LNCaP clone FGC (cell line): ENCODE measurements at places on chromosomes 1 and 21.

DNA sequence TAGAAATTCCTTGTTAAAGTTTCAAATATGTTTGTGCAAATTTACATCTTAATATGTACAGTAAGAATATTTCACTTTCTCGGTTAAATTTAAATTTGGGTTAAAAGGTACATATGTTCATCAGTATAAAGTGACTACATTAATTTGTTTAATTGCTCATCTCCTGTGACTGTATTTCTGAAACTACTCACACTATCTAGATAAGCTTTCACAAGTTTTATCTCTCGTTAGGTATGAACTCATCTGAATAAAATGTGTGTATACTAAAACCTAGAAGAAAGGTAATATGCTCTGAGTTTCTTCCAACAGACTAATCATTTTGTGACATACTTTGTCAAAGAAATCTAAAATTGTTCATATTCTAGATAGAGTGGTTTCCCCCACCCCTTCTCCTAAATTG lies 150.7 kb downstream of the PATJ start:
- no peak for DNase-seq

DNA sequence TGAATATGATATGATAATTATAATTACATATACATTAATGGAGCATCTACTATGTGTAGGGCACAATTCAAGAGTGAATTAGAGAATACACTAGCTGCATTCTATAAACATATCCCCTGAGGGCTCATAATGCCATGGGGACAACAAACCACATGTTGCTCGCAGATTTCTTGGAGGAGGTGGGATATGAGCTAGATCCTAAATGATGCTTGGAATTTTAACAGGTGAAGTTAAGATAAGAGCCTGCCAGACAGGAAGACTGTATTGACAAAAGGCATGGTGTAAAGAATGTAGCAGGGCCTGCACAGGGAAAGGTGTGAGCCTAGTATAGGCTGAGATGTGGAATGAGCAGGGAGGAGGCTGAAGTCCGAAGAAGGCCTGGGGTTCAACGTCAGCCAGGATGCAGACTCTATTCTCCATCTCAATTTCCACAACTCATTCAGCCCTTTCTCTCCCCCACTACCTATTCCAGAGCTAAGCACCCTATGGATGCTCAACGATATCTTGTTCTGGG lies 120.2 kb downstream of the ELAVL4 start:
- no peak for DNase-seq

DNA sequence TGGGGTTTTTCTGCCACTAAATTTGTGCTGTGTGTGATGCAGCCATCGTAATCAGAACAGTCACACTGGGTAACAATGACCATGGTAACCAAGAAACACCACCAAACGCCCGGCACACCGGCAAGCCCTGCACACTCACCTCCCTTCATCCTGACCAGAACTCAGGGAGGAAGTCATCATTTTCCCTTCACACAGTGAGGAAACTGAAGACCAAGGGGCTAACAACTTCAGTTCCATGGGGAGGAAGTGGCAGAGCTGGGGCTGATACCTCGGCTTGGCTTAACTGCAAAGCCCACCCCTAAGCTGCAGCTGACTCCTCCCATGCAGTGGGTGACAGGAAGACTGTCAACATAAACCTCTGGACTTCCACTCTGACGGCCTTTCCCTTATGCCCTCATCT lies 69.3 kb upstream of the BCAR3 start:
- DNase-seq: no peak

DNA sequence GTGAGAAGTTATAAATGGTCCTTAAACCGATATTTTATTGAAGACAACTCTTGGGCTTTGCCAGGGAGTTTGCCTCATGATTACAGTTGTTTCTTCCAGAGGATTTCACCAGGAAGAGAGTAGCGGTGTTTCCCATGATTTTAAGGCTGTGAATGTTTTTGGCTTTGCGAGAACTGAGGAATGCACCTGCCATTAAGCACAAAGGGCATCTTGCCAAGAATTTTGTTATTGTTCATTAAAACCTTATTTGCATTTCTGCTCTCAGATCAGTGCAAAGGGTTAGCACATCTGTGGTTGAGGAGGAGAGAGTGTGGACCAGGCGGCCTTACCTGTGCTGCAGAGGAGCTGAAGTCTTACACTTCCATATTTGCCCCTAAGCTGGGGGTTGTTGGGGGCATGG lies 13.8 kb downstream of the CNIH3 start:
- DNase-seq: no peak

GRCh38 chr1:164703463-164703862 lies 144.5 kb downstream of the PBX1 start:
- no peak for DNase-seq

DNA sequence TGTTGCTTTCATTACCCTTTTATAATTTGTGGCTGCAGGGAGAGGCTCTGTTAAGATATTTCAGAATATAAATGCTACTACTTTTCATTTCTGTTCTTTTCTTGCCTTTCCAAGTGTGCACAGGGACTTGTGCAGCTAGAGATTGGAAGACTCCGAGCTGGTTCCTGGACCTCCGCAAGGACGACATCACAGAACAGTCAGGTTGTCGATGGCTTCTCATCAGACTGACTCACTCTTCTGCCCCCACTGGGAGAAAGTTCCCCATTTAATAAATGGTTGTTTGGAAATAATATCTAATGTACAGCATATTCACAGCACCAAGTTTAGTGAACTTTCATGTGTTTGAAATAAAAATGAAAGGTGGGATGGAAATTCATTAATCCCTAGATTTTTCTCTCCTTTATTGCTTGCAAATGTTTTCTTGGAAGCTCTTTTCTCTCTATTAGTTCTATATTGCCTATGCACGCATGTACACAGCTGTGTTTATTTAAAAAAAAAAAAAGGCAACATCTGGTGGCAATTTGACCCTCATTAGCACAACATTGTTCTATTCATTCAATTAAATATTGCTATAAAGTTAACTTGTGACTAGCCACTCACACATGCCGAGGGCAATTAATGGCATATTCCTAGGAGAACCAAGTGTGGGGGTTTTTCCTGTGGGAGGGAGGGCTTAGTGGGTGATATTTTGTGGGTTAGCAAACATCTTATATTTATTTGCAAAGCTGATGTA lies 77.5 kb upstream of the L1TD1 start:
- no peak for DNase-seq

DNA sequence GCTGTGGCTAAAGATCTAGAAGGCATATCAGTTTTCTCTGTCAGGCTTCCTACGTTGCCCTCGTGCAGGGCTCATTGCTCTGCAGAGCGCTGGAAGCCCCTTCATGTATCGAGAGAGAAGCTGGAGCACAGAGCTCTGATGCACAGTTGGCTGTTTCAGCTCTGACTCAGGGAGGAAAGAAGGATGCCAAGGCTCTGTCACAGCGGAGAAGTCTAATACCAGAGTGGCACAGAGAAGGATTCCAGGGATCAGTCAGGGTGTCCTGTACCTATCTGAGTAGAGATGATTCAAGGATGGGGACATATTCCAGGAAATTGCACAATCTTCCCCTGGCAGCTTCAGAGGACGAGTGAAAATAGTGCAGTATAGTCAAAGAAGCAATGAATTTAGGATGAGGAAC lies 179.2 kb upstream of the FMN2 start:
- no peak for DNase-seq

DNA sequence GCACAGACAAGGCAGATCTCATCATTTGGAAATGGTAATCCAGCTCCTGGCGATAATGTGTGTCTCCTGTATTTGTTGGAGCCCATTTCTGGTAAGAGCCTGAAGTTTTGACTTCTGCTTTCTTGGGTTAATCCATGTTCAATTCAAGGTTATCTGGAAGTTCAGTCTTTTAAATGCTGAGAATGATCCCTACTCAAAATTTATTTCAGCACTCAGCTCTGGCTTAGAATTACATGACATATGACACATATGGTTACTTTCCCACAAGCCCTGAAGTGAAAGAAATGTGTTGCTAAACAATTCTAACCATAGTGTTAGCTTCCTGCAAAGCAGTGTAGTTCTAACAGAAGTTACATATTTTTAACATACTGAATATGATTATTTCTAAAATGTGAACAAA lies 2.7 kb downstream of the PTGFR start:
- no peak for DNase-seq

DNA sequence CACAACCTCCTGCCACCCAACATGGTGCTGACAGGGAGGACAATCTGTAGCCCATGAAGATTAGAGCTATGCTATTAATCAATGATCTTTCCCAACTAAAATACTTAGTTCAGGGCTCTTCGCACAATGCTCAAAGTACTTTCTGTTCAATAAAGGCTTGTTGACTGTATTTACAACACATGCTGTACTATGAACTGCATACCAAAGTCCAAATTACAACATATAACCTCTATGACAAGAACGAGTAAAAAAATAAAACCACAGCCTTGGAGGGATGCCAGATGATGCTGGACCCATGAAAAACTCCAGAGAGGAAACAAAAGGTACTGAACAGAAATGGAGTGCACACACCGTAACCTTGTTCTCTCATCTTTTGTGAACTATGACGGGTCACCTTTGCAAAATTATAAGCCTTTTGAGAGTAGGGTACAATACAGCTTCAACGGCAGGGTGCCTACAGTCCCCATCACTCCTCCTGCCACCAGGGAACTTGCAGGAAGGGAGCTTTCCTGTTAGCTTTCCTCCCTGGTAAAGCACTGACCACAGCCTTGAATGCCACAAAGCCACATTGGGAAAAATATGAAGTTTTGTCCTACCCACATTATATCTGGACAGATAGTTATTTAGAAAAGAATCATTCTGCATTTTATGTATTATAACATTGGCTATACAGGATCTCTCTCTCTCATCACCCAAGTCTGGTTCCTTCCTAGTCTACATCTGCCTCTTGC lies 175.6 kb downstream of the NRIP1 start:
- no peak for DNase-seq

DNA sequence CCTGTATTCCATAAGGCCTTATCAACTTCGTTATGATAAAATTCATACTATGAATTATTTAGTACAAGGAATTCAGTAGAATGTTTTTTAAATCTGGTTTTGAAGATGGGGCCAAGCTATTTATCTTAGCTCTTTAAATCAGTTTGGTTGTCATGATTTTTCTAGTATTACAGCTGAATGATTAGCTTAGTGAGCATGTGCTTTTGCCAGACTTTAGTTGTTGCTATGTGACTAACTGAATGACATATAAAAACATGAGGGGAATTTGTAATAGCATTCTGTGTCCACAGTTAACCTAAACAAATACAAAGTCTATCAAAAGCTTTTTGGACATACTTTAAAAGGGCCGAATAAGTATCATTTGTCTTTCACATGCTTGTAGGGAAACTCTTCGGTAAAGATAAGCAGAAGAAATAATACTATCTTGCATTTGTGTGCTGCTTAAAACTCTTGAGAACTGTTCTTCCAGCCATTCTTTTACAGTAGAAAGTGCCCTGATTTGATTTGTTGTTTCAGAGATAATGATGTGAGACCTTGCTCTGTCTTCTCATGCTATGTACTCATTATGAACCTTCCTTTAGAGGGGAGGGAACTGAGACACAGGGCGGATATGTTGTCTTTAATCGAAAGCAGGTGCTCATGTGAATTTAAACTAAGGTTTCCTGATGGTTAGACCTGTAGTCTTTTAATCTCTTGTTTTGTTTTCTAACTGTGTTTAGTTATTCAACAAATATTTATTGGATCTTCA lies 18.8 kb downstream of the NEK7 start:
- DNase-seq: no peak

DNA sequence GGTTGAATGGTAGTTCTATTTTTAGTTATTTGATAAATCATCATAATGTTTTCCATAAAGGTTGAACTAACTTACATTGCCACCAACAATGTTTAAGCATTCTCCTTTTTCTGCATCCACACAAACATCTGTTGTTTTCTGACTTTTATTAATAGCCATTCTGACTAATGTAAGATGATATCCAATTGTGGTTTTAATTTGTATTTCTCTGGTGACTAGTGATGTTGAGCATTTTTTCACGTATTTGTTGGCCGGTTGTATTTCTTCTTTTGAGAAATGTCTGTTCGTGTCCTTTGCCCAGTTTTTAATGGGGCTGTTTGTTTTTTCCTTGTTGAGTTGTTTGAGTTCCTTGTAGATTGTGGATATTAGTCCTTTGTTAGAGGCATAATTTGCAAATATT lies 24.6 kb upstream of the SLC35F3 start:
- no peak for DNase-seq

DNA sequence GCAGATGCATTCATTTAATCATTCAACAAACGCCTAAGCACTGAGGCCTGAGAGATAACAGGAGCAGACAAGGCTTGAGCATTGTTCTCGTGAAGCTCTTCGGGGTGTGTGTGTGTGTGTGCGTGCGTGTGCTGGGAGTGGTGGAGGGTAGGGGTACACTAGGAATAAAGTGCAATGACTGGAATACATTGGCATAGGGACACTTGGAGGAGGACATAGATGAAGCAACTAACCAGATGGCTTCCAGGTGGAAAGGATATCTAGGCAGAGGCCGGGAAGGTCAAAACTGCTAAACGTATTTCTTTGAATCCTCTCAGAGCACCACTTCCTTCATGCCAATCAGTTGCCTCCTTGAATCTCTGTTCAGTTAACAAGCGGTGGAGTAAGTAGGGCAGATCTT lies 92.6 kb downstream of the TPR start:
- no peak for DNase-seq

GRCh38 chr1:27597516-27598294 lies 6.2 kb downstream of the AHDC1 start:
- DNase-seq: no peak

GRCh38 chr21:42941696-42942085 lies 16.3 kb upstream of the ERVH48-1 start:
- no peak for DNase-seq

DNA sequence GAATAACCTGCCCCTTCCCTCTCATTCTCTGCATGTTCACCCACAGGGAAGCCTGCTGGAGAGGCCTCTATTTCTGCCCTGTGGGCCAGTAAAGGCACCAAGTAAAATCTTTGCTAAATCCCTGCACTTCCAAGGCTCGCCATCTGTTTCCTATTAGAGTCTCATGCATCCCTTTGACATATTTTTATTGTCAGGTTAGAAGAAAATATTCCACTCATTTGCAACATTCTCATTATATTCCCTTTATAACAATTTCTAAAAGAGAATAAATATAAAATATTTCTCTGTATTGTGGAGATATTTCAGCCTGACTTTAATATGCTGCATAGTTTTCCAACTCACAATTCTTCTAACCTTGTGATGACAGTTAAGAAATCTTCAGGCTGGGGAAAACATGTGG lies 340.4 kb upstream of the VAMP3 start:
- DNase-seq: no peak

DNA sequence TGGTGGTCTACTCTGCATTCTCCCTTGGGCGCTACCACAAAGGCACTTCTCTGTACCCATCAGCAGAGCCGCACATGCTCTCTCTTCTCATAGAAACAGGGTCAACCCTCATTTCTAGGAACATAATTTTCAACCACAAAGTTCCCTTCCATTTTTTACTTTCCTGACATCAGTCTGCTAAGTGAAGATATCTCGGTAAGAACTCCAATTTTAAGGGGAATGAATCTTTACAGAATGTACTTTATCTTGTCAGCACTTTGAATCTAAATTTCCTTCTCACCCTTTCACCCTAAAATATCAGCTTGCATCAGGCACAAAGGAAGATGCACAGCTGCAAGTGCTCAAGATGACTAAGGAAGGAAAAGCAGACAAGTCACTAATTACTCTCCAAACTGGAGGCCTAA lies 545.9 kb downstream of the SMYD3 start:
- no peak for DNase-seq

GRCh38 chr1:89310505-89310904 lies 37.8 kb upstream of the GBP5 start:
- no peak for DNase-seq
